ENCODE measurements at places on chromosomes 12 and 14.

- no peak for DNase-seq
Observed at GRCh38 chr12:69007855-69008351, 74.9 kb upstream of the CPM start.

DNA sequence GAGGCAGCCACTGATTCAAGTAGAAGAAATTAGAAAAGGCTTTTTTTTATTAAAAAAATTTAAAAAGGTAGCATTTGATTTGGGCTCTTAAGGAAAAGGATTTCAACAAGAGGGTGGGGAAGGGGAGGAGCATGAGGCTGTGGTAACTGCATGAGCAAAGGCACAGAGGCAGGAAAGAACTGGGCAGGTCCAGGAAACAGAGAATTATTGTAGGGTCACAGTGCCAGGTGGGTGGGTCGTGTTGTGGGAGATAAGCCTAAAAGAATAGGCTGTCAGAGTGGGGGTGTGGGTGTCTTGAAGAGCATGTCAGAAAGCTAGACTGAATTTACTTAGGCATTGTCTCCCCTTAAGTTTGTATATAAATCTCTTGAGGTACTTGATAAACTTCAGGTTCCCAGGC lies 7.8 kb downstream of the LIMA1 start:
- DNase-seq: no peak

DNA sequence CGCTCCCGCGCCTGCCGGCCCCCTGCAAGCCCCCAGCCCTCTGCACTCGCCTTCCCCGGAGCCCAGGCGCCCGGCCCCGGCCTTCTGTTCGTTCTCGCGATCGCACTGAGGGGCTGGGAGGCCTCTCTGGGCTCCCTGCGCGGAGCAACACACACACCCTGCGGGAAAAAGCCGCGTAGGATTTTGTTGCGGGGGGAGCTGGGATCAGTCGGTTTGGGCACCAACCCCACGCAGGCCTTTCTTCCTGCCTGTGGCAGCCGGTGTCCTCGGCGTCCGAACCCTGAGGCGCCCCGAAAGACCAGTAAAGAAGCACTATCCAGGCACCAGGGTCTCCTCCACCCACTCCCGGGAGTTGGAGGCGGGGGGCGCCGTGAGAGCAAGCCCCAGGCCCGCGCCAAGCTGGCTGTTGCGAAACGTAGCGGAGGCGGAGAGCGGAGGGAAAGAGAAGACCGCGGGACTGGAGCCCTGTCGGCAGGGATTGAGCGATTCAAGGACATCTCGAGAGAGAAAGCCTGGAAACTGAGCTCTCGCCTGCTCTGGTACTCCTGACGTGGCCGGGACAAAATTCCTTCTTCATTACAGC lies 1.9 kb upstream of the HOXC5 start:
- peak; percentile 80 for DNase-seq

DNA sequence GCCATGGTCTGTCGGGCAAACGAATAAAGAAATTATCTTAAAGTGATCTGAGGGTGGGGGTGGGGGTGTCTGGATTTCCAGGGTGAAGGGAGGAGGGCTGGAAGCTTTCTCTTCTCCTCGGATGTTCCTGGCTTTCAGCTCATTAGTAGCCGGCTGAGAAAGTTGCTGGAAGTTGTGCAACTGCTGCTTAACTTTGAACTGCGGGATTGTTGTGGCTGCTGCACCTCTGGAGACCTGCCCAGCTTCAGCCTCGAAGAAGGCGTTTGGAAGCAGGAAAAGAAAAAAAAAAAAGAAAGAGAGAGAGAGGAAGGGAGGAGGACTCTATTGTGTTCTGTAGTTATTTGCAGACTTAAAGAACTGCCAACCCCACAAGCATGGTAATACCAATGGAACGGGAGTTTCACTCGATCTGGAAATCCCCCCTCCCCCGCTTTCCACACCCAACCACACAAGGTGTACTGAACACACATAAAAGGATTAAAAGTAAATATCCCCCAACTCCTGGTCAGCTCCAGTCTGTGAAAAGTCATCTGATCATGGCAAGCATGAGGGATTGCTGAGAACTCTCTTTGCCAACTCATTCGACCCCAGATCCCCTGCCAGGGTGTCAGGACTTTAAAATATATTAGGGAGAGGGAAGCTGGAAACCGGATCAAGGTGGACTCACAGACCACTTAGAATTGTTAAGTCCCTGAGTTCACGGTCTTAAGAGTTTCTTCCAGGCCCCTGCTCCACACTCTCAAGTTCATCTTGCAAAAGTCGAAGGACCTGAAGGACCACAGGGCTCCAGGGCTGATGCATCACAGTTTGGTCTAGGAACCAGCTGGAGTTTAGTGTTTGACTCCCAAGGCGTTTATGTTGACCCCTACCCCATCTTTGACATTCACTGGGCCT lies at the start of gene RASSF9:
Gene RASSF9, minus strand, starts transcription at position 213 of the 894 bp plus-strand sequence. Its CDS starts 208 bp downstream, at position 5.
- DNase-seq: peak; percentile 84

- DNase-seq: no peak
Observed at GRCh38 chr14:65492266-65492665, 79.7 kb downstream of the FUT8 start.

DNA sequence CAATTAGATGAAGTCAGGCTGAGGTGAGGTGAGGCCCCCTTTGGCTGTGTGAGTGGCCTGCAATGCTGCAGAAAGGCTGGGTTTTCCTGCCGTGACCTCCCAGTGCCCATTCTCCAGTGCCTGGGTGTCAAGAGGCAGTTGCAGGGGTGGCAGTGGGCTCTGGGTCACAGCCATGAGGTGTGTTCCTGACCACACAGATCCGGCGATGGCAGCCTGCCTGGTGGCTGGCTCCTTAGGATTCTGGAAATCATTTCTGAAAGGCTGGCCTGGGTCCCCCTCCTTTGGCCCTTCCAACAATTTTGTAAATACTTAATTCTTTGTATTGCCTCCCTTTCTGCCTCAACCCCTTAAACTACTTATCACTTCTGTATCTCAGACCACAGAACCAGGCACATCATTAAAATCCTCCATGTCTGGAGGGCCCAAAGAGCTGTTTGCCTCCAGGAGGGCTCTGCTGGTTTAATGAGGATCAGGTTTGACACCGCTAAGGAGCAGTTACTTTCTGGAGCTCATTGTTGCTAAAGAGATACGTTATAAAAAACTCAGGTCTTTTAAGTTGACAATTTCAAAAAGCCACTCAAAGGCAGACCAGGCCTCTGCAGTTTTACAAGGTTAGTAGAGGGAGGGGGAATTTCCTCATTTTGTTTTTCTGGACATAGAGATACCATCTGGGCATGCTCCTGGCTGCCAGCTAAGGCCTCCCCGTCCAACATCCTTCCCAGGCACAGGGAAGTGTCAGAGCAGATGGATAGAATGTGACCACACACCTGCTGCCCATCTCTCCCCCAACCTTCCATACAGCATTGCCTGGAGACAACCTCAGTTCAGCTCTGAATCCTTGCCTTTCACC lies 204.4 kb downstream of the FOXN3 start:
- DNase-seq: no peak

DNA sequence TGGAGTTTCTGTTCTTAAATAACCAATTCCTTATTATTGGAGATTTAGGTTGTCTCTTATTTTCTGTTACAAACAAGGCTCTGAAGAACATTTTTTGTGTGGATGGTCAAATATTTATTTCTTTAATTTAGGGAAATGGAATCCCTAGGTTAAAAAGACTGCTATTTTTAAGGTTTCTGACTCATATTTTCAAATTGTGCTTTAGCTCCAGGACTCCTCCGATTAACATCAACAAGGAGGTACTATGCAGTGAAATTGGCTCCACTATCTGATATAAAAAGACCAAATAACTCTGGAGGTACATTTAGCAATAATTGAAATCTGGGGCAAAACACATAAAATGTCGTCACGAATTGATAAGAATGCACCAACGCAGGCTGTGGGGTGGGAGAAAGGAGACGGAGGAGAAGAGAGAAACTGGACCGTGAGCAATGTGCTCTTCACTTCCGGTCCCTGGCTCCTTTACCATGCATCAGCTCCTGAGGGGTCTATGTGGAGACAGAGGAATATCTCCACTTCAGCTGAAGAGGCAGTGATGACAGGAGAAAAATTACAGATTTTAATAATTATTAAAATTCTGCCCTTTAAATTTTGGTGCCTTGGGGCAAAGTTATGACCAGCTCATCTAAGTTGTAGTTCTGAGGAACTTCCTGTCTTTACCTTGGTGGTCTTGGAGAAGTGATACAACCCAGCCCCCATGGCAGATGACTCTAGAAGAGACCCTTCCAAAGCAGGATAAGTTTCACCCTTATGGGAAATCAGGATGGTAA lies 90.2 kb upstream of the BTG1 start:
- no peak for DNase-seq

DNA sequence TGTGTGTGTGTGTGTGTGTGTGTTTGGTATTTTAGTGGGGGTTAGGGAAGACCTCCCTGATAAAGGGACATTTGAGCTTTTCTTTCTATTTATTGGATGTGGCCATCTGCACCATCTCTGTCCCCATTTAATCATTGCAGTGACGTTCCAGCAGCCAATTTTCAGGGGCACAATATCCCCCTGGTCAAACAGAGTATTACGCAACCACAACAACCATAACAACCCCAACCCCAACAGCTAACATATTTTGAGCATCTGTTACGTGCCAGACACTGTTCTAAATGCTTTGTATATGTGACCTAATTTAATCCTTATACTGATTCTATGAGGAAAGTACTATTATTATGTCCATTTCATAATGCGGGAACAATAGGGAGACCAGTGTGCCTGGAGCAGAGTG lies 87.4 kb downstream of the TTC8 start:
- no peak for DNase-seq

DNA sequence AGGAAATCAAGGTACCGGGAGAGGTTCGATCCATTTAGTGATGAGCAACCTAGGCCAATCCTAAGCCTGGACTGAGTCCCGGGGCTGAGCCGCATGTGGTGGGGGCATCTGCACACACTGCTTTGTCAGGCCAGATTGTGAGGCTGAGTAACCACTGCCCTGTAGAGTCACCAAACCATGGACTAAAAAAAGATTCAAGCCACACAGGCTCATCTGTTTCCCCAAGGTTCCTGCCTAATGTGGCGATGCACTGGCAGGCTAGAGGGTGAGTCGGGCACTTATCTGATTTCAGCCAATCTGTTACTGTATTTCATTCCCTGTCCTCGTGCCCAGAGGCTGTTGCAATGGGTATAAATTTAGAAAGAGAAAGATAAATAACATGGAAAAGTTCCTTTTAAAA lies 140.8 kb downstream of the TTC7B start:
- no peak for DNase-seq
